ENCODE measurements at places on chromosomes 2 and 18.
A peak's percentile ranks its signal among the peaks of the same experiment; 100 is the strongest.

DNA sequence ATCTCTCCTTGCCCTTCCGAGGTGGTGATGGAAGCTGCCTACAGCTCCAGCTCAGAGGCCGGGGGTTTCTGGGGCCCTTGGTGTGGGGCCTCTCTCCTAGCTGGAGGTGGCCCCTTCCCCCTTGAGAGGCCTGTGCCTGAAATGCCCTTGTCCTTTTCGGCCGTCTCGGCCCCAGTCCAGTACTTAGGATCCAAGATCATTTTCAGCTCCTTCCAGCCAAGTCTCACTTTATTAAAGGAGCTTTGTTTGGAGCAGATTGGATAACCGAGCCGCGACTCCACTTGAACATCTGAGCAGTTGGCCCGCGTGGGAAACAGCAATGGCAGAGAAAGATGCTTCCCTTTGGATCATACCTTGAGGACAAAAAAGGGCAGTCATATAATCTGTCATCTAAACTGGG is 125.0 kb downstream of the NEDD4L start:
- no peak for DNase-seq

DNA sequence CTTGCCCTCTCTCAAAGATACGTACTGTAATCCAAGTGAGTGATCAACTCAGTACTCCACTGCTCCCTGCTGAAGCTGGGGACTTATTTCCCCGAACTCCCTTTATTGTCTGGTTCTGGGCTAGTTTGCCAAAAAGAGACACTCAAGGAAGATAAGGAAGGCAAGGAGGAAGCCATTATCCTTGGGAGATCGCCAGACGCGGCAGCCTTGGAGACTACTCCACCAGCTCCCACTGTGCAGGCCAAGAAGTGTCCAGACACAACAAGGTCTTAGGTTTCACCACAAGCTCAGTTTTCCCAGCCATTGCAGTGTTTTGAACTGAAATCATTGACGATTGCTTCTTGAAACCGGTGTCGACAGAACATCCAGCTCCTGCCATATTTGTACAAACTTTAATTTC is 439.6 kb upstream of the UBE2E3 start:
- DNase-seq = no peak

GRCh38 chr2:9219027-9219445 is 12.4 kb downstream of the ASAP2 start:
- no peak for DNase-seq

GRCh38 chr2:69993048-69993565 is 31.7 kb upstream of the ASPRV1 start:
- no peak for DNase-seq

DNA sequence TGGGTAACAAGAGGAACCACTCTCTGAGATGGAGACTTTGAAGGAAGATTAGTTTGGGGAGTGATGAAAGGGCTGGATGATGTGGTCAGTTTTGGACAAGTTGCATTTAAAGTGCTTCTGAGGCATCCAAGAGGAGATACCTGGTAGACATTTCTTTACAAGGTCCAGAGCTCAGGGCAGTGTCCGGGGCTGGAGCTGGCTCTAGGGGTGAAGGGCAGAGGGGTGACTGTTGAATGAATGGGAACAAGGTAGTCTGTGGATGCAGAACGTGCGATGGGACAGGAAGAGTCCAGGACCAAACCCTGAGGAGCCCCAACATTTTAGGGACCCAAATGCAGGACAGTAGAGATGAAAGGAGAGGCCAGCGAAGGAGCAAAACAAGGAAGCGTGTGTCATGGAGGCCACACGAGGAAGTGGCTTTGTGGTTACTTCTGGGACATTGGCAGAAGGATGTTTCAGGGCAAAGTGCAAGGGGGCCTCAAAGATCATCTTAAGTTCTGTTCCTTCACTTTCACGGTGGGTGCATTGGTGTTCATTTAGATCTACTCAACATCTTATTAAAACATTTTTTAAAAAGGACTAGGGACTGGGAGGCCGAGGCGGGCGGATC is 13.6 kb upstream of the GPR35 start:
- DNase-seq = no peak

GRCh38 chr18:22637787-22638186 is 220.1 kb upstream of the CTAGE1 start:
- no peak for DNase-seq

DNA sequence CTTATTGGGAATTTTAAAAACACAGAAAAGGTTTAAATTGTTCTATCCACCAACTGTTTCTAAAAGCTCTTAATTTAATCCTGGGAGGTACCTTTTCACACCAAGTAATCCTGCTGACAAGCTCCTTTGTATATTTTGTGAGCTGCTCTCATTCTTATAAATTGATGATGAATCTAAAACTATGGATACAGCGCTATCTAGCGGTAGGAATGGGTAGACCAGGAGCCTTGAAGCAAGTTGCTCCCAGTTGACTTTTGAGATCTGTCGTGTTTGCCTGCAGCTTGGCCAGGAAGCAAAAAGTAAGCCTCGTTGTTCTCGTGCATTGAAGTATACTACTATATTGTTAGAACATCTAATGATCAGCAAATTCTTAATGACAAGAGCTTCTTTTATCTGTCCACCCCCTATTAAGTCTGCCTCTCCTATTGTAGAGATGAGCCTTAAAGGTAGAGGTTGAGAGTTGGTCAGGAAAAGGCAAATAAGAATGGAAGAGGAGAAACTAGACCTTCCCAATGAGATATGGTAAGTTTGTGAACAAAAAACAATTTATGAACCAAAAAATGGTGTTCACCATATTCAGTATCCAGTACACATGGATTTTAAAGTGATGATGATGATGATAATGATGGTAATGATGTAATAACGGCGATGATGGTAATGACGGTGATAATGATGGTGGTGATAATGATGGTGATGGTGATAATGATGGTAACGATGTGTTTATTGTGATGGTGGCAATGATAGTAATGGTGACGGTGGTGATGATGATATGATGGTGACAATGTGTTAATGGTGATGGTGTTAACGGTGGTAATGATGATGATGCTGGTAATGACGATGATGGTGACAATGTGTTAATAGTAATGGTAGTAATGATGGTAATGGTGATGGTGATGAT is 212.1 kb upstream of the NCKAP5 start:
- no peak for DNase-seq

GRCh38 chr2:187918996-187919821 is 365.0 kb upstream of the TFPI start:
- no peak for DNase-seq

DNA sequence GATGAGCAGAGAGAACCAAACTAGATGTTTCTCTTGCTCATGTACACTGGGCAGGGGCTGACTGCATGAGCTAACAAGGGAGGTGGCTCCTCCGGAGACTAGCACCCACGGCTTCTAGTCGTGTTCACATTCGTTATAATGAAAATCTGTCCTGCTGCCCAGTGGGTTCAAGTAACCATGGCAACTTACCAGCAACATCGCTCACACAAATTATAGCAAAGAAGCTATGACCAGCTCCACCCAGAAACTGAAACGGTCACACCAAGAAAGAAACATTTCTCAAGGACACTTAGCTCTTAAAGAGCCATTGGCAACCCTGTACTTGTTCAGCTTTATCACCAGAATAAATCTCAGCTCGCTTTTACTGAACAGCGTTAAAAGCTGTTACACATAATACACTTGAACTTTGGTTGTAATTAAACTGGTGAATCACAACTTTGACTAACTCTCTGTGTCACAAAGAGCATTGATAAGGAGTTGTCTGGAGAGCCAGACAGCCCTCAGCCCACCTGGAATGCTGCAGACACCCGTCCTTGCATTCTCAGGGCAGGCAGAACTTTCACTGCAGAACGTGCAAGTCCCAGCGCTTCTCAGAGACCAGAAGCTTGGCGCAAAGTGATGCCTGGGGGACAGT is 141.2 kb downstream of the PID1 start:
- no peak for DNase-seq

DNA sequence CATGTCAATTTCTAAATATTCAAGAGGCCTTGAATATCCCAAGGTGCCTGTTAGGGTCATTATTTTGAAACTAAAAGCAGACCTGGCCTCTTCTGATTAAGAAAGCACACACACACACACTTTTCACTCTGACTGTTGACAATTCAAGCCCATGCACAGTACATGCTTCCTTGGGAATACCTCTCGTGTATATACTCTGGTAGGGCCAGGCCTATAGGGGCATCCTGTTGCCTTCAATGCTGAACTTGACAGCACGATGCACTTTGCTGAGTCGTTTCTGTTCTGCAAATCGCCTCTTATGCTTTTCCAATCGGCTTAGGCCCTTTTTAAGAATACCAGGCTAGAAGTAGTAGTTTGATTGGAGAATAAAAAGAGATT is 40.6 kb downstream of the IWS1 start:
- no peak for DNase-seq

GRCh38 chr18:30277676-30278075 is 764.9 kb downstream of the DSC3 start:
- no peak for DNase-seq

DNA sequence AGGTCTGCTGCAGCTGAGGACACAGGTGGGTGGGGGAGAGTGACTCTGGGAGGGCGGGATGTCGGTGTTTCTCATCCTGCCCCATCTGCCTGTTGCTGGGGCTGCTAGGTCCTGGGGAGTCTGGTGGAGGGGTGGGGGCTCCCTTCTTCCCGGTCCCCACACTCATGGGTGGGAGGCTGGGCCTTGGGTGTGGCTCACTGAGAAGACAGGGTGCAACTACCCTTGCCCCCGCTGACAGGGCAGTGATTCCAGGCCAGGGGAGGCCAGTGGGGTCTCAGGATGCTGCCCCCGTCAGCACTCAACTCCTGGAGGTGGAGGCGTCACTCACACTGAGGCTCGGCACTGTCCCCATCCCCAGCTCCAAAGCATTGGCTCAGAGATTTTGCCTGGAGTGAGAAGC is 7.7 kb upstream of the NFATC1 start:
- no peak for DNase-seq

- DNase-seq = no peak
Measured at GRCh38 chr2:209614690-209615369, 156.8 kb upstream of the UNC80 start.

- no peak for DNase-seq
Measured at GRCh38 chr2:238169708-238170251, 11.0 kb downstream of the ERFE start.

DNA sequence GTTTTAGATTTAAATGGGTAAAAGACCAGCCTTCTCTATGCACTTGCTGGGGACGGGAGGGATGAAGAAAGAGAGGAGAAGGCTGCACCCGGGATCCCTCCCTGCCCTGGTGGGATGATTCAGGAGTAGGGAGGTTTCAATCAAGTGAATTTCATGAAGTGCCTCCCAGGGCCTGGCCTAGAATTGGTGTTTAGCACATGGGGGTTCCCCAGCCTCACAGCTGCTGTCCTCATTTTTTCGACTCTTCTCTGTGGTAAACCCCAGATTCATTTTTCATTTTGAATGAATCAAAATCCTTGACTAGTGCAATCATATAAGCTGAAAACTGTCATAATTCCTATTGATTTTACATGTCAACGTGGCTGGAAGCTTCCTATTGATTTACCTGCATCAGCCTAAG is 81.1 kb downstream of the LPIN1 start:
- DNase-seq = peak; percentile 17

- DNase-seq = no peak
Measured at GRCh38 chr2:43025709-43026295, 200.6 kb downstream of the ZFP36L2 start.

DNA sequence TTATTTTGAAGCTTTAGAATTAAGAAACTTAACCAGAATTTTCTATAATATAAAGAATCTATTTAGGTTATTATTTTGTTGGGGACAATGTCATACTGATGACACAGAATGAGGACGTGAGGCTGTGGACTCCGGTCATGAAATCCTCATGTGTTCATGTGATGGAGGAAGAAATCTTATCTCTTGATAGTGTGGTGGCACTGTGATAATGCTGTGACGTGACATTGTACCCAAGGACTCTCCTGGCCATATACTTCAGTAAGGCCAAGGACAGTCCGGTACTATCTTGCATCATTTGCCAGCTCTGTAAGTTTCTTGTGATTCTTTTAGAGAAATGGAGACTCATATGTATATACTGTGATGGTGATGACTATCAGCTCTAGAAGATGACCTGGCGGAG is 59.1 kb downstream of the SLC9A2 start:
- no peak for DNase-seq

DNA sequence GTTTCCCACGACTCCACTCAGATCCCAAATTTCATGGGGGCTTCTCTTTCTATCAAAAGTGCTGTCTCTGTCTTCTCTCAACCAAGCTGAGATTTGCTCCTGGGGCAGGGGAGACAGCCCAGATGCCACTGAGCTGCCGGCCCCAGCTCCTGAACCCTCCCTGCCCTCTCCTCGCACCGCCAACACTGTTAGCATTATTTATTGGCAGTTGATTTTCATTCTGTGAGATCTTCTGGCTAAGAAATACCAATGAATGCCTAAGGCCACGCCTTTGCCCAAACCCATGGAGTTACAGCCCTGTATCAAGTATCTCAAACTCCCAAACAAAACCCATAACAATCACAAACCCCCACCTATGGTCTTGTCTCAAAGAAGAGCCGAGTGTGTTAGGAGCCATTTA is 153.0 kb upstream of the TWIST2 start:
- DNase-seq = no peak

DNA sequence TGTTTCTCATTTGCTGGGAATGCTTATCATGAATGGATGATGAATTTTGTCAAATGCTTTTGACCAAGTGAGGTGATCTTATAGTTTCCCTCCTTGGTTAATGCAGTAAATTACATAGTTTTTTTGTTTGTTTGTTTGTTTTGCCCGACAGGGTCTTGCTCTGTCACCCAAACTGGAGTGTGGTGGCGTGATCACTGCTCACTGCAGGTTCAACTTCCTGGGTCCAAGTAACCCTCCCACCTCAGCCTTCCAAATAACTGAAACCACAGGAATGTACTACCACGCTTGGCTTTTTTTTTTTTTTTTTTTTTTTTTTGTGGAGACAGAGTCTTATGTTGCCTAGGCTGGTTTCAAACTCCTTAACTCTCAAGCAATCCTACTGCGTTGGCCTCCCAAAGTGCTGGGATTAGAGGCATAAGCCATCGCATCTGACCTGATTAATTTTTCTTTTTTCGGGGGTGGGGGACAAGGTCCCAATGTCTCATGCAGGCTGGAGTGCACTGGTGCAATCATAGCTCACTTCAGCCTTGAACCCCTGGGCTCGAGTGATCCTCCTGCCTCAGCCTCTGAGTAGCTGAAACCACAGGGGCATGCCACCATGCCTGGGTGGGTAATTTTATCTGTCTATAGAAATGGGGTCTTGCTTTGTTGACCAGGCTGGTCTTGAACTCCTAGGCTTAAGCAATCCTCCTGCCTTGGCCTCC is 48.6 kb downstream of the SMAD2 start:
- no peak for DNase-seq

Data from stimulated activated CD4-positive, alpha-beta T cell treated with anti-CD3 and anti-CD28 coated beads, TNF-alpha, amount 100 ng/mL, for 24 hours (primary cell).